ENCODE measurements at places on chromosomes 12 and 14.

DNA sequence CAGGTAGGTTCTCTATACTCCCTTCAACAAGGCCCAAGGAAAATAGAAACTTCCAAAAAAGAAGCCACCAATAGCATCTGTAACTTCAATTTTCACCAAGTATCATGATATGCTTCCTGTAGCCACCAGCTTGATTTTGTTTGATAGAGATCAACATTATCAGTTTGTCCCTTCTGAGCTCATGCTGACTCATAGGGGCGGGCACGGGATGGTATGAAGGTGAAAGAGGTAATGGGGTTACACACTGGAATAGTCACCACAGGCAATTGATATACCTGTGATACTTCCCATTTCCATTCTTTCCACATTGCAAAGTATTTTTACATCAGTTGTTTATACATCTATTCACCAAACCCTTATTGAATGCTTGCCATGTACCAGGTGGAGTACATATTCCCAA, 134.1 kb downstream of the KCNA5 start:
- no peak for DNase-seq

GRCh38 chr12:15910864-15911721, at the start of gene DERA:
TSS of gene DERA (plus strand) at chr12:15911332. CDS start at chr12:15911384, 52 bp downstream.
- DNase-seq = peak; percentile 21

DNA sequence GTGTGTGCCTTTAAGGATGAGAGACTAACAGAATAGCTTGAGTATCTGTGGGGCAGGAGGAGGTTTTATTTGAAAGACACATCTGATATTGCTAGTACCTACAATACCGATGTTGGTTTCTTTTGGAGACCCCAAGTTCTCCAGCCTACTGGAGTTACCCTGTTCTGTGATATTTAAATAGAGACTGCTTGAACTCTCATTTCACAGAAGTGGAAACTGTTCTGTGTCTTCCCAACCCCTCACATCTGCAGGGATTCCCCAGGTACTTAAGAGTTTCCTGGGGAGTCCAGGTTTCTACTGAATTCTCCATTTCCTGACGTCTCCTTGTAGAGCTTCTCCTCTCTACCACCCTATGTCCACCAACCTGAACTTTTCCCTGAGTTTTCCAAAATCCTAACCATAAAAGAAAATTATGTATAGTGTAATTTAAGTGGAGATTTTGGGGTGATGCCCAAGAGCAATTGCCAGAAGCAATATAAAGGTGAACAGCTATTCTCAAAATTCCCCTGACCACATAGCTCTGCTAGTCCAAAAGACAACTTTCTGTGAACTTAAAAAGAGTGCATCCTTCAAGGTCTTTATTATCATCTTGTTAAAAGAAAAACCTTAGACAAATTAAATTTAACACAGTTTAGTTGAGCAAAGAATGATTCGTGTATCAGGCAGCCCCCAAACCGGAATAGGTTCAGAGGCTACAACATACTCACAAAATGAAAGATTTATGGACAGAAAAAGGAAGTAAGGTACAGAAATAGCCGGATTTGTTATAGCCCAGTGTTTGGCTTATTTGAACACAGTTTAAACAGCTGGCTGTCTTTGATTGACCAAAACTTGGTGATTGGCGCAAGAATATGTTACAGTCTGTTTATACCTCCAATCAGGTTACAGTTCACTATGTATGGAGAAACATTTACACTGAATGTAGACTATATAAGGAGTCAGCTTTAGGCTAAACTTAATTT, 373.4 kb downstream of the NUAK1 start:
- DNase-seq = no peak

GRCh38 chr12:126506426-126507182, 1441.4 kb downstream of the AACS start:
- no peak for DNase-seq

- DNase-seq = no peak
Observed at GRCh38 chr12:26691234-26691970, 141.6 kb downstream of the ITPR2 start.

- no peak for DNase-seq
Observed at GRCh38 chr12:52517888-52518287, 2.3 kb downstream of the KRT5 start.

DNA sequence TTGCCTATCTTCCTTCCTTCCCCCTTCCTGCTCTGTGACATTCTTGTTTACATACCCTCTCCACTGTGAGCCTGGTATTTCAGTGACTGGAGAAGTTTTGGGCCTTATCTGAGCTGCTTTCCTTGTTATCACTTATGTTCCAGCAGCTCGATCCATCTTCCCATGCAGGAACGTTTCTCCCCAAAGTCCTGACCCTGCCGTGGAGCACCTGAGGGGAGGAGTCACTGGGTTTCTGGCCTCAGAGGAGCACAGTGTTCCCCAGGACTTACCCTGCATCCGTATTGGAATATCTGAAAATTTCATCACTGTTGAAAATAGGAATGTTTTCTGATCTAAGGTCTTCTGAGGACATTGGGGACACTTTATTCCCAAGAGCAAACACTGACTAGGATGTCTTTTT, 141.8 kb downstream of the CACNA1C start:
- no peak for DNase-seq
